ENCODE measurements at places on chromosomes 7 and 10.

DNA sequence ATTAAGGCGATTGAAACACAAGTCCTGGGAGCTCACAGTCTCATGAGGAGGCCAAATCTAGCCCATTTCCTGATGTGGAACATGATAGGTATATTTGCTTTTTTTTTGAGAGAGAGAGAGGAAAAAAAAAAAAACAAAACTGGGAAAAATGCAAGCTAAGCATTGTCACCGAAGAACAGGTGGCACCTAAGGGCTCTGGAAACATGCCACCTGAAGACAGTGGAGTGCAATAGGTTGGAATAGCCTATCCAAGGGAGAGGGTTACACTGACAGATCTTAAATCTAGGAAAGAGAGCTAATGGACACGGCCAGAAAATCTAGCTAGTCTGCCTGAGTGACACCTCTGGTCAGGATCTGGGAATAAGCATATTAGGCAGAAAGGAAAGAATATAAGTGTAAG, 110.2 kb downstream of the SRI start:
- DNase-seq, result no peak

DNA sequence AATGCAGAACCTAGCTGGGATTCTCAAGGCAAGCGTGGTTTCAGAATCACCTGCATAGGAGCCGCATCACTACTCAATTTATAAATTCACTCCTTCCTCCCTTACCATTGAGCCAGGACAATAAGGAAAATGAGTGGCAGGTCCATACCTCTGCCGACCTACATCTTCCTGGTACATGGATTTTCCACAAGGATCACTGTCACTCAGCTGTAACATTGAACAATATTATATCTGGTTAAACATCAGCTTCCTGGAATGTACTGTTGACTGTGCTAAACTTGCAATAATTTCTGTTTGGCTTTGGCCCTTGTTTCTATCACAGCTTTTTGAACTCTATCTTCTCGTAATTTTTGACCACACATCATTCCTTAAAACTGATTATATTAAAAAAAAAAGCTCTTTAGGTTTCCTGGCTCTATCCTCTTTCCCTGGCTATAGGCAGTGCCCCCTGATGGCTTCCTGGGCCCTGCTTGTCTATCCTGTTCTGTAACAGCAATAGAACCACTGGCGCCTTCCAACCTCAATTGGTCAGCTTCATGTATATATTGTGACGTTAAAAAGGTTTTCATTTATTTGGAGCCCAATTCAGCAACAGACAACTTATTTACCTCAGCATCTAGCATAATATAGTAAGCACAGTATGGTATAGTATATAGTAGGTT, 59.2 kb downstream of the RNLS start:
- DNase-seq, result no peak

- DNase-seq, result no peak
These were observed 29.8 kb downstream of the GPRIN2 start for GRCh38 chr10:46526682-46527038.

DNA sequence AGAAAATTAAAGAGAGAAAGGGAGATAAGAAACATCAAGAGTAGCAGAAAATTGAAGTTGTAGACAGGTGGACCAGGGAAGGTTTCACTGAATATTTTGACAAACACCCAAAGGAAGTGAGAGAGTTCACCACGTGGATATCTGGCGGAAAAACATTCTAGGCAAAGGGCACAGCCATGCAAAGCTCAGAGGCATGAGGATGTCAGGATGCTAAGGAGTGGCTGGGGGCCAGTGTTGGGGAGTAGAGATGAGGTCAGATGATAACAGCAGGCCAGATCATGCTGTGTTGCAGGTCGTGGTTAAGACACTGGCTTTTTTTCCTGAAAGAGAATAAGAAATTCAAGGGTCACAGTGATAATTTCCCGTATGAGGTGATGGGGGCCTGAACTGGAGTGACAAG, 181.9 kb downstream of the DGKI start:
- no peak for DNase-seq

DNA sequence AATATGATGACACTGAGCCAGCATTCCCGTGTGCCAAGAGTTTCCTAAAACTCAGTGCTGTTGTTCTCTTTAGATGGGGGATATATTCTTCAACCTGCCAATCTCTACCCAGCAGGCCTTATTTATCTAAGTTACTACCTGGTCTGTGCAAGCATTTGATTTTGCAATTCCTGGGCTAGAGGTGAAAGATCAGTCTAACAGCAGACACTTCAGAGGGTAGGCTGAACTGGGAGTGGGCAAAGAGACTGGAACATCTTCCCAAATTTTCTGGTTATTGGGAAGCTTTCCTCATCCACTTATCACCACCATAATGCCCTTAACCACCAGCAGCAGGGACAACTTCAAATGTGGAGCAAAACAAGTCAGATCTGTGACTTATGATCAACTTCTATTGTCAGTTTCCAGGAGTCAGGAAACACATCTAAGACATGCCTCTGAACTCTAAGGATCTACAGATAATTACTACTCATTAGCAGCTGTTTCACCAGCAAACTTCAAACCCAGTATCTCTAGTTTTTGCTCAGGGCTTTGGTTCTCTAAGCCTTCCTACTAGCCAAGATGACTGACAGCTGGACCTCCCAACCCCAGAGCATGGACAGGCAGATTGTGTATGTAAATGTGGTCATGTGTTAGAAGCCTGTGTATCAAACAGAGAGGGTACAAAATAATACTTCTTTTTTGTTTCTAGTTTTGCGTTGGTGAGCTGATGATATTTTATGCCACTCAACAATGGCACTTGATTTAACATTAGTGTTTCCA, 1.0 kb downstream of the ASAH2 start:
- no peak for DNase-seq

DNA sequence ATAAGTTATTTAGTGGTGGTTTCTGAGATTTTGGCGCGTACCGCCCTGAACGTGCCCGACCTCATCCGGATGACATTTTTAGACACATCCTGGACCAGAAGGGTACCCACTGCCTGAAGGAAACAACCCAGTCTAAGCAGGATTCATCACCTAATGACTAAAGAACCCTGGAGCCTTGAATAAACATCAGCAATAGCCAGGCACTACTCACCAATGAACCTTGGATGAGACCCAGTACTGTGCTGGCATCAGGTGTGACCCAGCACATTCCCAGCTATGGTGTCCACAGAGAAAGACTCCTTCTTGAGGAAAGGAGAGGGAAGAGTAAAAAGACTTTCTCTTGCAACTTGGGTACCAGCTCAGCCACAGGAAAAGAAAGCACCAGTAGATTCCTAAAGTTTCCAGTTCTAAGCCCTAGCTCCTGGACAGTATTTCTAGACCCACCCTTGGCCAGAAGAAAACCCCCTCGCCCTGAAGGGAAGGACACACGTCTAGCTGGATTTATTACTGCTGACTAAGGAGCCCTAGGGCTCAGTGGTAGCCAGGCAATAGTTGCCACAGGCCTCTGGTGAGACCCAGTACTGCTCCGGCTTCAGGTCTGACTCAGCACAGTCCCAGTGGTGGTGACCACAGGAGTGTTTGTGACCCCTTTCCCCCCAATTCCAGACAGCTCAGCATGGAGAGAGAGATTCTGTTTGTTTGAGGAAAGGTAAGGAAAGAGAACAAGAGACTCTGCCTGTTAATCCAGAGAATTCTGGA, 32.5 kb downstream of the ZNF277 start:
- no peak for DNase-seq

- no peak for DNase-seq
These were observed 31.7 kb downstream of the GPR22 start for GRCh38 chr7:107501593-107501992.

DNA sequence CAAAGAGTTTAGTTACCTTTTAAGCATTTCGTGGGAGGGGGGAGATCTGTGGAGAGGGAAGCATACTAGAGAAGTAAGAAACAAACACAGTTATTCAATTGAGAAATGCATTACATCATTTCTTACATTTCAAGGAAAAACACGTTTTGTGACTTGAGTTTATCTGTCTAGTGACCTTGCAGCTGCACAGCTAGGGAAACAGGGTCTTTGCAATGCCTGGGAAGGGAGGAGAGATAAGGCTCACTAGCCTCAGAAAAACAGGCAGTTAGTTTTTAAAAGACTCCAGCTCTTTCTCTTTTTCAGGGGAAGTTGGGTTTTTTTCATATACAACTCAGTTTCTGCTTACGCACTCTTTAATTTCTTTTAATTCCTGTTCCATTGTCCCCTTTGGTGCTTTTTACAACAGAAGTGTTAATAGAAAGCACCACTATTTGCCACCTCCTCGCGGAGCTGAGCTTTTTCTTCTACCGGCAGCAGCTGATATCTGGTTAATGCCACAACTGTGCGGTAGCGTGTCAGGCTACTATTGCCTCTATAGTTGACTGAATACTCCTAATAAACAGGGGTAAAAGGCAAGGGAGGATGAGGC, 5.6 kb downstream of the CYP3A43 start:
- DNase-seq, result no peak

DNA sequence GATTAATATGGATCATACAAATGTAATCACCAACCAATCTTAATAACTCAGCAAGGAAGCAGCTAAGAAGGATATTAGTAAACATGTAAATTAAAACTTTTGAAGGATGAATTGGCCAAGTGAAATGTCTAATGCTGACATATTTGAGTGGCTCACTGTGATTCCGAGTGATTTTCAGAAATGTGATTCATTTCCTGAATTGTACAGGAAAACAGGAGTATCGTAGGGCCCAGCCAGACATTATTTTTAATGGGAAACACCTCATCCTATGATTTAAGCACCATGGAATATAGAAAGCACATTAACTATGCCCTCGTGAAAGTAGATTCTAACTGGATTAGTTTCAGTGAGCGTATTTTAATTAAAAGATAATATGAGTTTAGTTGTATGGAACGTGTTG, 82.3 kb downstream of the LHFPL3 start:
- DNase-seq, result no peak

DNA sequence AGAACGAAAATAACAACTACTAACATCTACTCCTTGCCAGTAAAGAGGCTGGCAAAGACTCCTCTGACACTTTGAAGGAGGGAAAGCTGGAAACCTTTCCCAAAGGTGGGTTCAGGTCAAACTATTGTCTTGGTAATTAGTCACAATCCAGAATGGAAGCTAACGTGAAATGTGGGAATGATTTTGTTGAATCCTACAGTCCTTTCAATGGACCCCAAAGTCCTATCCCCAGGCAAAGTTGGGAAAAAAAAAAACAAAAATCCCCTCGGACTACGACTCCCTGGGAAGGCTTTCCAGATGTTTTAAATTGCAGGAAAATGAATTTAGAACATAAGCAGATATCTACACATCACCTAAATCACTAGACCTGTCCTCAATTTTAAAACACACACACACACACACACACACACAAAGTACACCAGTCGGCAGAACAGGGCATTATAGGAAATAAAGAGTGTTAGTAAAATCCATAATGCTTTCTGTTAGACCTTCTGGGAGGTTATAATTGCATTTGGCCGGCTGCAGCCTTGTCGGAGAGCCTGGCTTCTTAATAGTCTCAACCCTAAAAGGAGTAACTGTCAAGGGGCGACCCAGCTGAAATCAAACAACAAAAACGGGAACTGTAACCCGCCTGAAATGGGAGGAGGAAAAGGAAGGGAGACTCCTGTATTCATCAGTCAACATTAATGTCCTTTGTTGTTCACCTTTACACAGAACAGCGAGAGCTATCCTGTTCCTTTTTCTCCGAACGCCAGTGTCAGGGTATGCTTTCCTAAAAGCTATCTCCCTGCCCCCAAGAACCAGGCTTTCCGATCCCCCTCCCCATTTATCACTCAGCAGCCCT, 1.5 kb downstream of the DOCK4 start:
- no peak for DNase-seq

DNA sequence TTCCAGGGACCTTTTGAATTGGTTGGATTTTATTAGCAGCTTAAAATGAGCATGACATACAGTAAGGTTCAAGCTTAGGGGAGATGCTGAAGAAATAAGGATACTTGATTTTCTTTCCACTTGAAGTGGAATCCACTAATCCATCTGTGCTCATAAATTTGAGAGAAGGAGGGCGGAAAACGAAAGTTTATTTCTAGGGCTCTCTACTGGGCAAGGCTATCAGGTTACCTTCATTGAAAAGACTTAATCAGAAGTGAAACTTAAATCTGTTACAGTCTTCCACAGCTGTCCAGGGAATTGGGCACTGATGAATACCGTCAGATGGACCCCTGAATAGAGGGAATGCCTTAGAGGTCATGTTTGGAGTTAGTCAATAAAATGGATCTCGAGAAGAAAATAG, 21.8 kb downstream of the AUTS2 start:
- DNase-seq, result no peak

DNA sequence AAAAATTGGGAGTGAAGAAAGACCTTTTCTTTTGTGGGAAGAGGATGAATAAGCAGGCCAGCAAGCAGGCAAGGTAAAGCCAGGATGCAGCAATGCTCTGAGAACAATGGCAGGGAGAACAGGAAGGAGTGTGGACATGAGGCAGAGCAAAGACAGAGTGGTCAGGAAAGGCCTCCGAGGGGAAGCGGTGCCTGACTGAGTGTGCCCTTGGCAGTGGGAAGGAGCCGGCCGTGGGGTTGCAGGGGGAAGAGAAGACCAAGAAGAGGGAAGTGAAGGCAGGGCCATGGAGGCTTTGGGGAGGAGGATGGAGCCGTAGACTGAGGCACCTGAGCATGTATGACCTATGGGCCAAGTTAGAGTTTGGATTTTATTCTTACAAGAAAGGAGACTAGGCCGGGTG, 21.9 kb upstream of the ZNF212 start:
- no peak for DNase-seq

DNA sequence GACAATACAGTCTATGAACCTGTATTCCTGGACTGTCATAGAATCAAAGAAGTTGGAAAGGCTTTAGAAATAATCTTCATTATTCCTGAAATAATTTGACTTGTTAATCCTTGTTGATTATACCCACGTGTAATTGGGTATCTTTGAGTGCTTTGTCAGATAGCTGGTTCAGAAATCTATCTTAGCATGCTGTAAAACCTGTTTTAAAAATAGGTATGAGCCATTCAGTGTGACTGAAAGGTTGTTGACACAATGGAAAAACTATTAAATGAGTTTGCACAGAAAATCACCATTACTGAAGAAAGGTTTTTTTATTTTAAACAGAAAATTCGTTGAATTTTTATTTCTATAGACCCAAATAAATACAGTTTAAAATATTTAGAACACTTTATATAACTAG, 38.7 kb downstream of the PHTF2 start:
- DNase-seq, result no peak

DNA sequence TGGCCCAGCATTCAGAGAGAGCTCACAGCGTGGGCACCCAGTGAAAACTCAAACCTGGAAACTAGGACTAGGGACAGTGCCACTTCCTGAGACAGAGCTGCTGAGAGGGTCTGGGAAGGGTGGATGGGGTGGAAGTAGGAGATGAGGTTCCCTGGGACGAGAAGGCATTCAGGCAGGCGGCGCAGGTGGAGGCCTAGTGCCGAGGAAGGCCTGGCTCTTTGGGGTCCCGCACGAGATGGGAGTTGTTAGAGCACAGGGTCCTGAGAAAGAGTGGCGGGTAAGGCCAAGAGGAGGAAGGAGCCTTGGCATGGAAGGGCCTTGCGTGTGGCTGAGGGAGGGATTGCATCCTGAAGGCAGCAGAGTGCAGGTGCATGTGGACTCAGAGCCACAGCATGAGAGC, 129.8 kb upstream of the SH2B2 start:
- DNase-seq, result no peak

All from left forelimb (tissue), 1 donor.